ENCODE measurements at places on chromosomes 3 and 15.

DNA sequence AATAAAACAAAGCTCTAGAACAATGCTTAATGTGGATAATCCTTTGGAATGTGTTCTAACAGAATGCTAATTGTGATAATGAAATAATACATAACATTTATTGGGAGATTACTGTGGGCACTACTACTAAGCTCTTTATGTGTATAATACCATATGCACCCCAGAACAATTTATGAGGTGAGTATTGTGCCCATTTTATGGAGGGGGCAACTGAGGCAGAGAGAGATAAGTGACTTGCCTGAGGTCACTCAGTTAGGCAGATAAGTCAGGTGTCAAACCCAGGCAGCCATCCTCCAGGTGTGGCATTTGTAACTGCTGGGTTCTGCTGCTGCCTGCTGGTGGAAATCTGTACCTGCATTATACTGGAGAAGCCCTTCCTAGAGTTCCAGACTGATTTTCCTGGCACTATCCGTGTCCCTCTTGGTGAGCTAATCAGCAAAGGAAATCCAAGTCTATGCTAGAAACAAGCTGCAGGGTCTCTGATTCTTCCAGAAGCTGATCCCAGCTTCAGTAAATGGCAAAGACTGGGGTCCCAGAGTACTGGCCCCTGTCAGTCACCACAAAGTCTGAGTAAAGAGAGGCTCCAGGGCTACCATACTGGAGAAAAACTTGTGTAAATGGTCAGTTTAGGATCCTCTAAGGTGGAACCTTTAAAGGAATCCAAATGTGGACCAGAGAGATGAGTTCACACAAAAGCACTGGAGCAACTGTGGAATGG, 22.6 kb upstream of the RBP1 start:
- DNase-seq = no peak

DNA sequence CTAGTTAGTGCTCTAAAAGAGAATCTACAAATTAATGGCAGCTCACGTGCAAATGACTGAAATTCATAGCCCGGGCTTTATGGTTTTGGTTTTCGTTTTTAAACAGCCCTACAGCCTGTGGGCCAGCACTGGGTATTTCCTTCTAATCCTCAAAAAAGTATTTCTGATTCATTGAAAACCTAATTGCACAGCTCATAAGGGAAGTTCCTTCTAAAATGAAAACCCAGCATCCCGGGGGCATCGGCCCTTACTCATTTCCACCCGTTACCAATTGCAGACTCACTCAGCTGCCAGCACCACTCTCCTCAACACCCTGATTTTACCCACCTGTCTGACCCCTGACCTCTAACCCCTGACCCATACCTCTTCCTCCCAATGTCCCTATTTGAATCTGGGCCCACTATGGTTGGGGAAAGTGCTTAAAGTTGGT, 59.5 kb upstream of the ZNF148 start:
- DNase-seq = no peak

GRCh38 chr3:187049462-187050101, 89.7 kb downstream of the RPL39L start:
- DNase-seq = no peak

- no peak for DNase-seq
Measured at GRCh38 chr3:30357897-30358296, 248.5 kb upstream of the TGFBR2 start.

GRCh38 chr3:95815828-95816227, 998.6 kb upstream of the EPHA6 start:
- DNase-seq = no peak

DNA sequence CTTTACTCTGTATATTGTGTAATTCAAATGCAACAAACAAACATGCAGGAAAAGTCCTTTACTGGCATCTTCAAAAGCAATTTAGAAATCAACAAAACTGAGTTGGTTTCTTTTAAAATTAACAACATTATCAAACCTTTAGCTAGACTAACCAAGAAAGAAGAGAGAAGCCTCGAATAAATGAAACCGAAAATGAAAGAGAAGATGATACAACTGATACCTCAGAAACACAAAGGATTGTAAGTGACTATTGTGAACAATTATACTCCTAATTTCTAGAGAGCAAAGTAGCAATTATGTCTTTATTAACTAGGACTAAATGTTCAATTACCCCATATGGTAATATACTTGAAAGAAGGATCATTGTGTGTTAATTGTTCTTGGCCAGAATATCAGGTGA, 49.2 kb upstream of the P3H2 start:
- DNase-seq = no peak

DNA sequence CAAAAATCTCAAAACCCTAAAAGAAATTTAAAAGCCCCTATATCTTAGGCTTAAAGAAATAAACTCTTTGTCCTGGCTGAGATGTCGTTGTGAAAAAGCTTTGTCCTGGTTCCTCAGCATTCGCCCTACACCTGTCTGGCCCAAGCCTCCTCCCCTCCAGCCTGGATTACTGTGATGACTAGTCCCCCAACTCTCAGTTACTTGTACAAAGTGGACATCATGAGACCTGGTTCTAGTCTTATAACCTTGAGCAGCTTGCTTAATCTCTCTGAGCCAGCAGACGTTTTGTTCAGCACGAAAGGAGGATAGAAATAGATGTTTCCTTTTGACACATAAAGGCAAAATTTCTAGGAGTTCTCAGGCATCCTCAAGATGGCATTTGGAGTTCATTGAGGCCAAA, 51.6 kb downstream of the FILIP1L start:
- DNase-seq = no peak

DNA sequence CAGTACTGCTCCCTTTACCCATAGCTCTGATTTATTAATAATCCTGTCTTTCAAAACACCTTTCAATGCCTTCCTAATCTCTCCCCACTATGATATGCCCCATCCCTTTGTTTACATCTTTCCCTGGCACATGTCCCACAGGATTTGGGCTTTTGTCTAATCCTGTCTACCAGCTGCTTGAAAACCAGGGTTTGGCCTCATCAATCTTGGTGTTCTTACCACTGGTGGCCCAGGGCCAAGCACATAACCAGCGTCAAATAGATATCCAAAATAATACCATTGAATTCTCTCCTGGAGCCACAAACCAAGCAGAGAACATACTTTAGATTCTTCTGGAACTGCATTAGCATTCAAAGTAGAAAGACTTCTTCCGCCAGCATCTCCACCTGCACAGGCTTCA, 104.8 kb upstream of the PPP2R3A start:
- DNase-seq = no peak

- DNase-seq = no peak
Measured at GRCh38 chr15:62934236-62934971, 108.1 kb upstream of the TPM1 start.

DNA sequence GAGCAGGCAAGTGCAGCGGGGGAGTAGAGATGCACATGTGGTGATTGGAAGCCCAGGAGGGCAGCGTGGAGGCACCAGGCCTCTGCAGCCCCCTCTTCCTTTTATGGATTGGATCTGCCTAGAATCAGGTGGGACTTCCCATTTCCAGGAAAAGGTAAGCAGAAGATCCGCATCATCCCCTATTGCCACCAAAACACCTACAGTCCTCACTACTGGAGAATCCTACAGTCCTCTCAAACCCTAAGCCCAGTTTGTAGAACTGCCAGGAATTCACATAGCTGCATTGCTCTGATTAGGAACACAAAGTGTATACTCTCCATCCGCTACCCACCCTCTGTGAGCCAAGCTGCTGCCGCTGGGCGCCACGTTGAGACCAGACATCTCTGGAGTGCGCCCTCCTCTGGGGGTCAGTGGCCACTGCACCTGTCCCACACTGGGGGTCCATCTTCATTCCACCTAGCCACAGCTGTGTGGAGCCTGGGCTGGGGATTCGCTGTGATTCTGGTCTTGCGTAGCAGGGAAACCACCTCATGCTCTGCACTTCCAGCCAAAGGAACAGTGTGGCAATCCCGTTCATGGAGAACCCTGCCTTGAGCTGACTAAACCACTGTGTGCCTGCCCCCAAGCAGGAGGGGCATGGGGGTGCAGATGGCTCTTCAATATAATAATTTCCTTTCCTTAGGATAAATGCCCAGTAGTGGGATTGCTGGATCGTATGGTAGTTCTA, 88.9 kb upstream of the PTX3 start:
- DNase-seq = no peak

DNA sequence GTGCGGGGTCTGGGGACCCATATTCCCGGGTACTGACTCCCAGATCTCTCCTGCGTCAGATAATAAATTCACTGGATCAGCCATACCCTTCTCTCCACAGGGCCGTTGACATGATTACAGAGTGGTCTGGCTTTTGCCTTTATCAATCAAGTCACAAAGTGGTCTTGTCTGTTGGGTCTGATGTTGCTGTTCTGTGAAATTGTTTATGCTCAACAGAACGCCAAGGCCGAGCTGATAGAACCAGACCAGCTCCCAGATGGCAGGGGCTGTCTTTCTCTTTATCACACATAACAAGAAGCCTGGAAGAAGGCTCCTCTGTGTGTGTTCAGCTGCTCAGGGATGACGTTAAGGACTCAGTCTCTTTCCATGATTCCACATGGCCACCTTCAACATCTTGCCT, 751 bp upstream of the DCLK3 start:
- DNase-seq = no peak

- no peak for DNase-seq
Measured at GRCh38 chr3:118782755-118783202, 251.9 kb downstream of the IGSF11 start.

DNA sequence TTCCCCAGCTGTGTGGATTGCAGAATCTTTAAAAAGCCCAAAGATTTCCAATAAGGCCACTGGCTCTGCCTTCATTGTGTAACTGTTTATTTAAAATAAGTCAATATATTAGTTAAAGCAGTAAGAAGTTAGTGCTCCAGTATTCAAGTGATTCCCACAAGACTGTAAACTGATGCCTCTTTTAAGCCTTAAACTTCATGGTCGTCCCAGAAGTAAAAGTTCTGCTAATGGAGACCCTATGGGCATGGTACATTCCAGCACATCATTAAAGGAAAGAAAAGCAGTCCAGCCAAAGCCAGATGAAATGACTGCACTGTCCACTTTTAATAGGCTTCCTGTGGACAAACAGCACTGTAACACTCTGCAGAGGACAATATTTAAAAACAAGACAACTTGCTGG, 512.6 kb downstream of the MECOM start:
- DNase-seq = no peak

- no peak for DNase-seq
Measured at GRCh38 chr15:40471105-40471807, 472 bp downstream of the CHST14 start.

GRCh38 chr3:109225516-109225915, 89.0 kb downstream of the C3orf85 start:
- DNase-seq = no peak

- no peak for DNase-seq
Measured at GRCh38 chr3:61796911-61797310, 235.5 kb downstream of the PTPRG start.

All from stimulated activated CD8-positive, alpha-beta memory T cell treated with anti-CD3 and anti-CD28 coated beads, Interleukin-7, amount 100 ng/mL, for 48 hours (primary cell).